HuH-7.5 (cell line): ENCODE measurements at places on chromosomes 7 and 10.

DNA sequence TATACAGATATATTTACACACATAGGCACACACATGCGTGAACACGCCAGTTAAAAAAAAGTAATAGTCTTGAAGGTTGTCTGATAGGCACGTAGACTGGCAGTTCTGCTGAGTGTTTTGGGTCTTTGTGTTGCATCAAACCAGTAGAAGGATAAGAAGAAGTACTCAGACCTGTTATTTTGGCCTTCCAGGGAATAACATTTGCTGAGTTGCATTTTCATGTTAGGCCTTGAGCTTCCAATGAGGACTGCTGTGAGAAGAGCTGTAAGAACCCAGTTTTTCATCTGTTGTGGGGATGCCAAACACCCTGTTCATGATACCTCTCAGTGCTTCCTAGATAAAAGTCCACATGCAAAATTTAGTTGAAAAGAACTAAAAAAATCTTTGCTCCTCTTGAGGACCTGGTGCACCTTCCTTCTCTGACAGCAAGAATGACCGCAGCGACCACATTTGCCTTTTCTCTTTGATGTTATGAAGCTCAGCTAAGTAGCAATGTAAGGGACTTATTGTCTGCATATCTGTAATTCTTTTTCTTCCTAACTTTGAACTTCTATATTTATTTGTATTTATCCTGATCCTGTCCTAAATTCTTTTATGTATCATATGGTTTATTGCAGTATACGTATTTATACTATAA is 27.2 kb downstream of the HIPK2 start:
- DNase-seq = no peak

DNA sequence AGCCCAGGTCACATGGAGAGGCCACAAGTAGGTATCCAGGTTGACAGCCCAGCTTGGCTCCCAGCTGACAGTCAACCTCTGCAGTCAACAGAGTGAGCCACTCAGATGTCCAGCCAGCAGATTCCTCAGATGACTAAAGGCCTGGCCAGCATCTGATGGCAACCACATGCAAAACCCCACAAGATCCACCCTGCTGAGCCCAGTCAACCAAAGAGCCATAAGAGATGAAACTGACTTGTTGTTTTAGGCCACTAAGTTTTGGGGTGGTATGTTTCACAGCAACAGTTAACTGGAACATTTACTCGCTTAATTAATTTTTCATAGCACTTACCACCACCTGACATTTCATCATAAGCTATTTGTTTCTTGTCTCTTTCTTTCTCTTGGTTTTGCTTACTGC is 107.3 kb upstream of the KDM7A start:
- no peak for DNase-seq

DNA sequence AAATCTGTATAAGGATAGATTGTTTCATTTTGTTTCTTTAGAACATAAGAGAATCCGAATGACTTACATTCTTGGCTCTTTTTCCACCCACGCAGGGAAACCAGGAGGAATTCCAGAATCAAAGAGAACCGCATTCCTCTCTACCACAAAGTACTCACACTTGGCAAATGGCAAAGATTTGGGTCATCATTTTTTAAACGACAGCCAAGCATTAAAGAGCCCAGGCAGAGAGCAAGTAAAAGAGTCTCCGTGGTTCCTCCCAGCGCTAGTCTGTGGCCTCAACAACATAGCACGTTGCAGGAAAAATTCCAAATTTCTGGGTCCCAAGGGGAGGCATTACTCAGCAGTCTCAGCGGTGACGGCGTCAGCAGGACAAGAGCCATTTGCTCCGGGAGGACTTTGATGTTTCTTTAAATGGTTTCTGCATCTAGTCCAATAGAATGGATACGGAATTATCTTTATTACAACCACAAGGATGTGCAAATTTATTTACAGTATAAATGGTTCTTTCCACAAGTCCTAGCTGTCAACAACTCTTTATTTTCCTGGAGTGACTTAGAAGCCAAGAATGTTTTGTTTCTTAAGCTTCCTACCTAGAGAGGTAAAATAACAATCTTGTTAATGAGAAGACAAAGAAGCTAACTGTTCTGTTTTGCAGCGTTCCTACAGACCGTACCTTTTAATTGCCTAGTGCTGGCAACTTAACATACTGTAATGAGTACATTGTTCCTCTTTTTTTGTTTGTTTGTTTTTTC is 232.5 kb downstream of the SKIDA1 start:
- no peak for DNase-seq

- DNase-seq = no peak
Measured at GRCh38 chr10:7192831-7193361, 217.9 kb downstream of the SFMBT2 start.

GRCh38 chr7:112940314-112940732 is 146.3 kb downstream of the GPR85 start:
- DNase-seq = no peak

DNA sequence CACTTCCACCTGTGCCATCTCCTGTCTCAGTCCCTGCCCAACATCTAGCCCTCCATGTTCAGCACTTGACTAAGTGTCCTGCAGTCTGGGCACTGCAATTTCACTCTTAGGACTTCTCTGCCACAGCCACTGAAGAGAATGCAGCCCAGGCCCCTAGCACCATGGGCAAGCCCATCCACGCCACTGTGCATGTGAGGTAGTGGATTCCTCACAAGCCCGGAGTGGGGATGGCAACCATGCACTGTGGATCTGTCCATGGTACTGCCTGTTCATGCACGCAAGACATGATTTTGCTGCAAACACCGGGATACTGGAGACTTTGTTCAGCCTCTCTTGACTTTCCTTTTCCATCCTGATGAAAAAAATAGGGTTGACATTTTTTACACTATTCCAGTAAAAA is 12.3 kb downstream of the DDC start:
- DNase-seq = no peak

DNA sequence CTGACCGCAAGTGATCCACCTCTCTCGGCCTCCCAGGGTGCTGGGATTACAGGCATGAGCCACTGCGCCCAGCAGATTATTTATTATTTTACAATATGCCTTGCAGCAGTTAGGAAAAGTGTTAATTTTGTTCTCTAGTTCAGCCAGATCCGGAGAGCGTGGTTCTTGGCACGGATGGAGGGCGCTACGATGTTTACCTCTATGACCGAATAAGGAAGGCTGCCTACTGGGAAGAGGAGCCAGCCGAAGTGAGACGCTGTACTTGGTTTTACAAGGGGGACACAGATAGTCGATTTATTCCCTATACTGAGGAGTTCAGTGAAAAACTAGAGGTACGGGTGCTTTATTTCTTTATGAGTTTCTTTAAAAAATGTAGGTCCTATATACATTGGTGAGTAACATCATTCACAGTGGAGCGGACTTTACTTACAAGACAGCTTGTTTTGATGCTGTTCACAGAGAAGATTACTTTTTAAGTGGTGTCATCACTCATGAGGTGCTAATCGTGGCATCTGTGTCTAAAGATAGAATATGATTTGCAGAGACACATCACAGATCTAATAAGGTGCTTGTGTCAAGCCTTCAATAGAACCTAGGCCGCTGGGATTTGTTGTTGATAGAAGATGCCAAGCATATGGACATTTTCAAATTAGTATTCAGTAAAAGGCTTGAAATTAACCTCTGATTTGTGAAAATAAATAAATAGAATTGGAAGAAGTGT is 11.6 kb downstream of the SEC23IP start:
- DNase-seq = no peak

DNA sequence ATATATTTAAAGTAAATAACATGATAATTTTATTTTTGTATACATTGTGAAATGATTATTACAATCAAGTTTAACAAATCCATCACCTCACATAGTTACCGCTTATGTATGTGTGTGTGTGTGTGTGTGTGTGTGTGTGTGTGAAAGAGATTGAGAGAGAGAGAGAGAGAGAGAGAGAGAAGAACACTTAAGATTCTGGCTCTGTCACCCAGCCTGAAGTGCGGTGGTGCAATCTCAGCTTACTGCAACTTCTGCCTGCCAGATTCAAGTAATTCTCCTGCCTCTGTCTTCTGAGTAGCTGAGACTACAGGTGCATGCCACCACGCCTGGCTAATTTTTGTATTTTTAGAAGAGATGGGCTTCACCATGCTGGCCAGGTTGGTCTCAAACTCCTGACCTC is 17.8 kb downstream of the LYZL1 start:
- no peak for DNase-seq

DNA sequence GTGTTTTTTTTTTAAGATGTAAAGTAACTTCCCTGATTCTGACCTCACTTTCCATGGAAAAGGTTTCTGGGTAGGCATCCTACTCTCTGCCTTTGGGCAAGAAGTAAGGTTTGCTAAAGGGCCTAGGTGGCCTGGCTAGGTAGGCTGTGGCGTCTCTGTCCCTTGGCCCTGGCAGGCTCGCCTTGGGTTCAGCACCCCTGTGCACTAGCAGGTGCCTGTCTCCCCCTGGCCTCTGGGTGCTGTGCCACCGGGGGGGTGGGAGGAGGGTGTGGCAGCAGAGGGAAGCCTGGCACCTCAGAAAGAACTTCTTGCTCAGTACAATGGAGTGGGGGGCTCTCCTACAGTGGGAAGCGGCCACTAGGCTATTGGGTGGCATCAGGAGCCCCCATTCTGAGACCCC is 14.0 kb downstream of the TECPR1 start:
- no peak for DNase-seq

- no peak for DNase-seq
Measured at GRCh38 chr7:105408791-105409410, 20.2 kb upstream of the SRPK2 start.

DNA sequence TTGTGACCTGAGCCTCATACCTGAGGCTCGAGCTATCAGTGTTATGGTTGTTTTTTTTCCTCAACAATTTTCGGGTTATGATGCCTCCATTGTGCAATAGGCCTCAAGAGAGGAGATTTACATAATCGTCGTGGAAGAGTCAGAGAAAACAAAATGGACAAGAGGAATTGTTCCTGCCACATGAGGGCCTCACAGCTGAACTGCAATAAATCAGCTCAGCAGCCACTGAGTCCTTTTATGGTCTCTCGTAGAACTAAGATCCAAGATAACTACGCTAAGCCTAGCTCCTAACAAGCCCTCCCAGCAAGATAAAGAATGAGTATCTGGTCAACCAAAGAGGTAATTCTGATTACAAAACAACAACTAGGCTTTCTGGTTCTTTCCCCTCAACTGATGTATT is 336.8 kb downstream of the WDR11 start:
- no peak for DNase-seq
